ENCODE measurements at places on chromosomes 3 and 15. TPM values are rescaled to one million over a fixed set of nuclear protein-coding genes. Genes with fewer than 3 reads are reported as not detected.

WWTR1 gene
- total RNA-seq = 11.3 TPM

MOBP gene
- 0.25 TPM for total RNA-seq

C3orf22 gene
- not detected for total RNA-seq

FOXB1 gene
- total RNA-seq = not detected

HACD2 gene
- total RNA-seq = 44.7 TPM

APPL1 gene
- total RNA-seq = 94.4 TPM

CCR8 gene
- total RNA-seq = not detected

EAF1 gene
- 27.8 TPM for total RNA-seq

EIF4G1 gene
- 107 TPM for total RNA-seq

TUSC7 gene
- 0.25 TPM for total RNA-seq

FGF12 gene
- total RNA-seq = 103 TPM

ACKR4 gene
- total RNA-seq = under 0.01 TPM

PCOLCE2 gene
- total RNA-seq = 3.2 TPM

CDC25A gene
- total RNA-seq = 3.0 TPM

CYP19A1 gene
- total RNA-seq = 0.25 TPM

CRYGS gene
- 1.5 TPM for total RNA-seq

PTPRG gene
- total RNA-seq = 54.8 TPM

AGTR1 gene
- total RNA-seq = 0.49 TPM

CPNE9 gene
- total RNA-seq = 0.49 TPM

TAGLN3 gene
- 105 TPM for total RNA-seq

GOLGA8R gene
- total RNA-seq = 0.49 TPM

AHSG gene
- total RNA-seq = not detected

MLF1 gene
- 18.7 TPM for total RNA-seq

RYR3 gene
- 12.5 TPM for total RNA-seq

CCDC39 gene
- 0.49 TPM for total RNA-seq

COL6A5 gene
- total RNA-seq = under 0.01 TPM

TRIM59 gene
- 6.6 TPM for total RNA-seq

LRRC3B gene
- 44.5 TPM for total RNA-seq

CTXND1 gene
- total RNA-seq = 0.74 TPM

HGD gene
- total RNA-seq = 0.98 TPM

TMEM108 gene
- total RNA-seq = 18.4 TPM

SLC7A14 gene
- 5.2 TPM for total RNA-seq

HES1 gene
- total RNA-seq = 16.2 TPM

MESP2 gene
- not detected for total RNA-seq

TTLL13 gene
- total RNA-seq = under 0.01 TPM

GRAMD1C gene
- total RNA-seq = 6.4 TPM

ZBBX gene
- 3.9 TPM for total RNA-seq

SAMMSON gene
- total RNA-seq = not detected

KBTBD12 gene
- 2.0 TPM for total RNA-seq

GLDN gene
- 2.7 TPM for total RNA-seq

RBSN gene
- total RNA-seq = 51.4 TPM

PRR20G gene
- not detected for total RNA-seq

GABRB3 gene
- 102 TPM for total RNA-seq
